ENCODE measurements at places on chromosomes 16 and 17.

GRCh38 chr17:49572806-49573420 is 2.8 kb upstream of the NXPH3 start:
- DNase-seq = no peak

- no peak for DNase-seq
These were observed 29.3 kb upstream of the RBL2 start for GRCh38 chr16:53404959-53405358.

DNA sequence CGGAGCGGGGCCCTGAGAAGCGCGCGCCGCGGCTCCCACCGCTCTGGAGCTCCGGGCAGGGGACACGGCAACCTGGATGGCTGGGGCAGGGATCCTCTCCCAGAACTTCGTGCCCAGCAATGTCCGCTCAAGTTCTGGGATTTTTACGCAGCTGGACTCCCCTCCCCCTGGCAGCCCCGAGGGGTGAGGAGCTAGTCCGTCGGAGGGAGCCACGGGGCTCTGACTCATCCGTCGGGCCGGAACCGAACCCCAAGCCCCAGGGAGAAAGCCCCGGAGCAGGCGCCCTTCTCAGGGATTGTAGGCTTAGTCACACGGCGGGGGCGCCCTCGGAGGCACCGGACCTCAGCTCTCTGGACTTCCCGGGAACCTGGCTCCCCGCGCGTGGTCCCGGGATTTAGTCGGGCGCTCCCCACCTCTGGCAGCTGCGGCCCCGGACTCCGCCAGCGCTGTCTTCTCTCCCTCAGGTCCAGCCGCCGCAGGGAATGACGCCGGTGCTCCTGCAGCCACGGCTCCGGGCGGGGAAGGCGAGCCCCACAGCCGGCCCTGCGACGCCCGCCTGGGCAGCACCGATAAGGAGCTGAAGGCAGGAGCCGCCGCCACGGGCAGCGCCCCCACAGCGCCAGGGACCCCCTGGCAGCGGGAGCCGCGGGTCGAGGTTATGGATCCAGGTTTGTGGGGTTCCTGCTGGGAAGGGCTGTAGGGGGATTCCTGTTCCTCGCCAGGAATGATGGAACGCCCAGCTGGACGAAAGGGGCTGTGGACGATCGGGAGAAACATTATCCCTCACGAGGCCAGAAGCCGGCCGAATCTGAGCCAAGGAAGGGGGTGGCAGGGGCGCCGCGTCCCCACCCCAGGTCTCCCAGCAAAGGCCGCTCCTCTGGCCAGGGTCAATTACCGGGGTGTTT is 830 bp downstream of the SPHK1 start:
- DNase-seq = peak; percentile 79

- DNase-seq = no peak
These were observed 32.3 kb downstream of the SMIM36 start for GRCh38 chr17:55478971-55479370.

- no peak for DNase-seq
These were observed 15.6 kb downstream of the TRAF4 start for GRCh38 chr17:28759256-28759865.

DNA sequence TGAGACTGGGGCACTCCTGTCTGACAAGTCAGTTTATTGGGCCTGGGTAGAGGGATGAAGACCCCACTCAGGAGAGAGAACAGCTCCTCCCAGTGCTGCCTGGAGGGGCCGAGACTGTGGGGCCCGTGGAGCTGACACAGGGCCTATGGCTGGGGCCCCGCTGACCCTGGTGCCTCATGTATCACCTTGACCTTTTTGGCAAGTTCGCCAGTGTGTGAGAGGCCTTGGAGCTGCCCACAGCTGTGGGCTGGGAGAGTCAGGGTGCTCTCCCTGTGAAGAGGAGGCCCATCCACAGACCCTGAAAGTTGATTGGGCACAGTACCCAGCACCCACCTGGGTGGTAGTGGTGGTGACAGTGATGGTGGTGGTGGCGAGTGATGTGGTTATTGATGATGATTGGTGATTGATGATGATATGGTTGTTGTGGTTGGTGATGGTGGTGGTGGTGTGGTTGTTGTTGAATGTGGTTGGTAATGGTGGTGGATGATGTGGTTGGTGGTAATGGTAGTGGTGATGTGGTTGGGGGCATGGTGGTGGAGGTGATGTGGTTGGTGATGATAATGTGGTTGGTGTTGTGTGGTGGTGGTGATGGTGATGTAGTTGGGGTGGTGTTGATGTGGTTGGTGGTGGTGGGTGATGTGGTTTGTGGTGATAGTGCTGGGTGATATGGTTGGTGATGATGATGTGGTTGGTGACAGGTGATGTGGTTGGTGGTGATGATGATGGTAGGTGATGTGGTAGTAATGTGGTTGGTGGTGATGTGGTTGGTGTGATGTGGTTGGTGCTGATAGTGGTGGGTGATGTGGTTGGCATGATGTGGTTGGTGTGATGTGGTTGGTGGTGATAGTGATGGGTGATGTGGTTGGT is 29.1 kb downstream of the BAHCC1 start:
- no peak for DNase-seq

- DNase-seq = no peak
These were observed 8.4 kb downstream of the C16orf86 start for GRCh38 chr16:67674851-67675578.

- DNase-seq = peak; percentile 38
These were observed 1.6 kb downstream of the TMC8 start for GRCh38 chr17:78132084-78132676.

DNA sequence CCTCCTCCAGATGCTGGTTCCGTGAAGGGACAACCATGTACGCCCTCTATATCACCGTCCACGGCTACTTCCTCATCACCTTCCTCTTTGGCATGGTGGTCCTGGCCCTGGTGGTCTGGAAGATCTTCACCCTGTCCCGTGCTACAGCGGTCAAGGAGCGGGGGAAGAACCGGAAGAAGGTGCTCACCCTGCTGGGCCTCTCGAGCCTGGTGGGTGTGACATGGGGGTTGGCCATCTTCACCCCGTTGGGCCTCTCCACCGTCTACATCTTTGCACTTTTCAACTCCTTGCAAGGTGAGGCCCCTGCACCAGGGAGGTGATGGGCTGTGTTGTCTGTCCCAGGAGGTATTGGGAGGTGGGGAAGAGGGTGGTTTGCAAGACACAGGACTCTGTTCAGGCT is 9.0 kb upstream of the DRC7 start:
- DNase-seq = no peak

- no peak for DNase-seq
These were observed 33.7 kb downstream of the TMEM235 start for GRCh38 chr17:78265121-78265520.

DNA sequence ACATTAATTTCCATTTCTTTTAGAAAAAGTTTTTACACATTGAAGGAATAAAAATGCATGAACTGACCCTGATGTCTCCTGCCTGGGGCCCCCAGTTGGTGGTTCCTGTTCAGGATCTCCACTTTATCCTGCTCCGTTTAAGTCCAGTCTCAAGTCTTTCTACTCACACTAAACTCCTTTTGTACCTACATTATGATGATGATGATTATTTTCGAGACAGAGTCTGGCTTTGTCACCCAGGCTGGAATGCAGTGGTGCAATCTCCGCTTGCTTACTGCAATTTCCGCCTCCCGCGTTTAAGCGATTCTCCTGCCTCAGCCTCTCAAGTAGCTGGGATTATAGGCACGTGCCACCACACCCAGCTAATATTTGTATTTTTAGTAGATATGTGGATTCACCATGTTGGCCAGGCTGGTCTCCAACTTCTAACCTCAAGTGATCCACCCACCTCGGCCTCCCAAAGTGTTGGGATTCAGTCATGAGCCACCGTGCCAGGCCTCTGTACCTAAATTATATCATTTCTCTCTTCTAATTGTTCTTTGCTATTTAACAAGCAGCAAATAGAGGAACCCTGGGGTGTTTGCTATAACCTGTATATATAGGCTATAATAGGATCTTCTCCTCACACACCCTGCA is 2.2 kb upstream of the FOXK2 start:
- DNase-seq = no peak

GRCh38 chr17:32330147-32330546 is 11.8 kb downstream of the C17orf75 start:
- no peak for DNase-seq

DNA sequence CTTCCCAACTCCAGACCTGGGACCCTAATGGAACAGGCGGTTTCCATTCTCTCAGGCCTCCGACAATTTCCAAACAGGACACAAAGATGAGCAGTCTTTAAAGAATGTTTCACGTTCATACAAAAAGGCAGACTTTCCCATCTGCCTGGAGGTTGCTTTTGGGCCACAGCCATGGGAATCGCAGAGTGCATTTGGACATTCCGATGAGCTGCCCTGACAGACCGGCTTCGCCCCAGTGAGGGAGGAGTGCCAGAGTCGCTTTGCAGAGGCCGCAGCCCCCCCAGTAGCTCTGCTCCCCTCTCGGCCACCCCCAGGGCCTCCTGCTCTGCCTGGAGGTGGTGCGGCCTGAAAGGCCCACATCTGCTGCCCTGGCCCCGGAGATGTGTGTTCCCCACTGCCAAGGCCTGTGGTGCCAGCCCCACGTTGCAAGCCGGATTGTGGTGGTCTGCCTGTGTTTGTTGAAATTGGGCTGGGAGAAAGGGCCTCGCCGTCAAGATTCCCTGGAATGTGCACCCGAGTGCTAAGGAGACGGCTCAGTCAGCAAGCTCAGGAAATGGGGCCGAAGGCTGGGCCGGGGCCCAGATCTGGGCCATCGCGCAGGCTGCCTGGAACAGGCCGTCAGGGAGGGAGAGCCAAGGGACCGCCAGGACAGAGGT is 89.8 kb downstream of the C16orf95 start:
- no peak for DNase-seq

GRCh38 chr16:50303605-50304466 is 37.5 kb downstream of the ADCY7 start:
- no peak for DNase-seq

GRCh38 chr16:28192806-28193529 is 18.8 kb downstream of the XPO6 start:
- no peak for DNase-seq

DNA sequence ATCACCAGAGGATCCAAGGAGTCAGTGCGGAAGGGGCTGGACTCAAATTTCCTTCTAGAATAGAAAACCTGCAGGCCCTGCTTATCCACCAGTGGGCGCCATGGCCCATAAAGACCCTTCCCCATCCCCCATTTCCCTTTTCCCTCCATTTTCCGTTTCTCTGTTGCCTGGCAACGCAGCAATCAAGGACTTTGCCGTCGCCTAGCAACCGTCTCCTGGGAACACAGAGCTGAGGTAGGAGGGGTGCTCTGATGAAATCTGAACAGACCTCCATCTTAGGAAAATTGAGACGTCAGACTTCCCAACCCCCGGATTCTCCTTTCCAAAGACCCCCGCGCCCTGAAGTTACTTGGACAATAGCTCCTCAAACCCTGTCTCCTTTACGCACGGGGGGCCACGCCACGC is 5.7 kb downstream of the DLG4 start:
- DNase-seq = peak; percentile 63

GRCh38 chr16:51045186-51045585 is 105.9 kb downstream of the SALL1 start:
- DNase-seq = no peak

GRCh38 chr17:38334480-38335364 is 9.0 kb downstream of the GPR179 start:
- DNase-seq = no peak

- no peak for DNase-seq
These were observed 42.0 kb upstream of the ACSF3 start for GRCh38 chr16:89051521-89052166.

GRCh38 chr17:56913353-56913866 is 439 bp downstream of the TRIM25 start:
- DNase-seq = no peak

DNA sequence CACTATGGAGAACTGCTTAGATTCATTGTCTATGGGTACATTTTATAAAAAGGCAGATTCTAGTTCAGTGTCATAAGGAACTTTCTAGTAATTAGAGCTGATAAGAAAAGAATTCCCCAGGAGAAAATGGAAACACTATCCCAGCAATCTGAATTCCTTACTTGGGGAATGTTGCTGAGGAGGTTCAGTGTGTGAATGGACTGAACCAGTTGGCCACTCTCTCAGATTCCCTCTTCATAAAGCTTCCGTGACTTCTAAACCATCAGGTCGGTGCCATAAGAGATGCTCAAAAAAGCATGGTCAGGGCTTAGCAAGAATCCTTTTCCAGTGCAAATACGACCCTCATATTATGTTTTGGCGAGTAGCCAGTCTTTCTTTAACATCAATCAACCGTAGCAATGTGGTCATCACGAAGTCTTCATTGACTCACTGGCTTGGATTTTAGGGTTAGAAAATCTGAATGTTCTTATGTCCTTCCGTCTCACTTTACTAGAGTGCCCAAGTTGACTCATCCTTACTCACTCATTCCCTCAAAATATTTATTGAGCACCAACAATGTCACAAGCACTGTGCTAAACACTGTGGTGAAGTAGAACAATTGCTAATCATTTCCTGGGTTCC is 102.7 kb upstream of the HLF start:
- DNase-seq = no peak

GRCh38 chr16:21600031-21600773 is 825 bp downstream of the METTL9 start:
- DNase-seq = peak; percentile 65

- DNase-seq = no peak
These were observed 16.7 kb upstream of the BAIAP2 start for GRCh38 chr17:81018044-81018802.

- peak; percentile 37 for DNase-seq
These were observed 119.2 kb upstream of the CACNG5 start for GRCh38 chr17:66715745-66716156.

DNA sequence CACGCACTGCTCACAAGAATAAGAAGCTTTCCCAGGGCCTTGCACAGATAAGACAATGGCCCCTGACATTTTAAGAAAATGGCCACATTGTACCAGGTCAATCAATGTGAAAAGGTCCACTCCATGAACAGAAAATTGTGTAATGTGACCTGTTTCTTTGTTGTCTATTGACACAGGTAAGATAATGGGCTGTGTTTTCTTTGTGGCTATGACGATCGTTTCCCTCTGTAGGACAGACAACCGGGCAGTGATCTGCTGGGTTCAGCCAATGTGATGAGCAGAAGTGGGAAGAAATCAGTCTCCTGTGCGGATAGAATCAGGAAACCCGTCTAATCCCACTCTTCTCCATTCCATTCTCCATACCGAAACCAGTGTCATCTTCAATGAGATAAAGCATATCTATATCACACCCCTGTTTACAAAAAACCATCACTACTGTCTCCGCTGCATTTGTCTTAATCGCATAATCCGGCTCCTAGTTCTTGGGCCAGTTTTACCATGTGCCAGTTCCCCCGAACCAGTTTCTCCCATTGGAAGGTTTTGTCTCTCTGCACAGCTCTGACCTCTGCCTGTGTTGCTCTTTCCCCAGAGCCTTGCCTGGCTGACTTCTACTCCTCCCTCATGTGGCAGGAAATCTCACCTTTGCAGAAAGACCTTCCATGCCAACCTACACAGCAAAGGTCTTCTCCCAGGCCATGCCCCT is 66.9 kb upstream of the ATF7IP2 start:
- no peak for DNase-seq

DNA sequence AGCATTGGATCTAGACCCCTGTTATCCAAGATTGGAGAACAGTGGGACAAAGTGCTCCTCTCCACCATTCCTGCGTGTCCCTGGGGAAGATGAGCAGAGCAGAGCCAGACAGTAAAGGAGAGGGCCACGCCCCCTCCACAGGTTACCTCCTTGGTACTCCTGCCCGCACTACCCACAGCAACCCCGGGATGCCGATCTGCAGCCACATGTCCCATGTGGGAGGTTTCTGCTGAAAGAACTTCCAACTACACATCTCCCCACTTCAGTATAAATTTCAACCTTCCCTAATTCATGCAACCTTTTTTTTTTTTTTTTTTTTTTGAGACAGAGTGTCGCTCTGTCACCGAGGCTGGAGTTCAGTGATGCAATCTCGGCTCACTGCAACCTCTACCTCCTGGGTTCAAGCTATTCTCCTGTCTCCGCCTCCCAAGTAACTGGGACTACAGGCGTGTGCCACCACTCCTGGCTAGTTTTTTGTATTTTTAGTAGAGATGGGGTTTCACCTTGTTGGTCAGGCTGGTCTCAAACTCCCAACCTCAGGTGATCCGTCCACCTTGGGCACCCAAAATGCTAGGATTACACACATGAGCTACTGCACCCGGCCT is 2.3 kb downstream of the RAB37 start:
- no peak for DNase-seq

Data from hematopoietic multipotent progenitor cell treated with erythropoietin and hydrocortisone succinate and interleukin-3 and kit ligand, for 15 days (in vitro differentiated cells).